ENCODE measurements at places on chromosomes 3 and 15. TPM values are rescaled to one million over a fixed set of nuclear protein-coding genes. Genes with fewer than 3 reads are reported as not detected.

TUSC7 gene
- not detected for total RNA-seq

DUOXA2 gene
- total RNA-seq: not detected

TF gene
- total RNA-seq: 3.3 TPM

DNAH12 gene
- total RNA-seq: 0.02 TPM

TERC gene
- 3.5 TPM for total RNA-seq

GOLGA6L26 gene
- not detected for total RNA-seq

DNA sequence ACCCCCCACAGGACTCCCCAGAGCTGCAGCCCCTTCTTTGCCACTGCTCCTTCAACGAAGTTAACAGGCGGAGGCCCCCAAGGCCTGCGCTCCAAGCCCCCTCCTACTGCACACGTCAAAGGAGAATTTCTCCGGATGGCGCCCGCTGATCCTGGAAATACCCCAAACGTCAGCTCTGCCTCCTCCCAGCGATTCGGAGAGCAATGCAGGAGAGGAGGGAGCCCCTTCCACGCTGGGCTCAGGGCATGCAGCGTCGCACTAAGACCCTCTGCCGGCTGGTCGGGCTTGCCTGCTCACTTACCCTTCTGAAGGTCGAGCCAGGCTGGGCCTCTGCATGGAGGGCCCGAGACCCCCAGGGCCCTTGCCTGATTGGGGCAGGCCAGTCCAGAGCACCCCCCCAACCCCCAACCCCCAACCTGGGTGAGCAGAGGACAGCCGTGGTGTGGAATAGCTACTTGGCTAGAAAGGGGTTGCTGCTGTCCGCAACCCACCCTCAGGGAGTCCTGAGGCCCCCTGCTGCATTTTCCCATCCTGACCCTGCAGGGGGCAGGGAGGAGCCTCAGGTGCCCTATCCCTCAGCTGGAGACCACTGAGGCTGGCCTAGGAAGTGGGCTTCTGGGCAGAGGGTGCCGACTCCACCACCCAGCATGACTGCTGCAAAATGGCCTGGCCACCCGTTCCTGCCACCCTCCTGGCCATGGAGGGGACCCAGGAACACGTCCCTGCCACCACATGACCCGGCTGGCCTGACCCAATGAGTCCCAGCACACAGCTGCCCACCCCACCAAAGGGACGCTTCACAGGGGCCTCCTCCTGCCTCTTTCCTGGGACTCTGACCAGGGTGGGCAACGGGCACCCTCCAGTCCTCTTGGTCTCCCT lies 976 bp downstream of the ATP2B2 start:
- DNase-seq: no peak

GRCh38 chr3:4730719-4731118 lies 237.6 kb downstream of the ITPR1 start:
- DNase-seq: peak; percentile 47

DNA sequence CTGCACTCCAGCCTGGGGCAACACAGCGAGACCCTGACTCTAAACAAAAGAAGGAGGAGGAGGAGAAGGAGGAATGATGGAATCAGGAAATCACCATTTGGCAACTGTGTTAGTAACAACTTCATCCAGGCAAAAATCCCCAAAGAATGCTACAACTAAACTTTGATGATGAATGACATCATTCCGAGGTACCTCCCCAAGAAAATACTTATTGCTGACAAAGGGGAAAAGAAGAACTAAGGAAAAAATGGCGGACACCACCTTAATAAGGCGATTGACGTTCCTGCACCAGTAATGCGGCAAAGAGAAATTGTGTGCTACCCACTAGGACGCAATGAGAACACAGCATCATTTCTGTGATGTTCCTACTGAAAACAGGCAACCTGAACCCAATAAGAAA lies 78.2 kb upstream of the SLC6A11 start:
- DNase-seq: no peak

GRCh38 chr3:149198611-149199010 lies 23.0 kb downstream of the CP start:
- DNase-seq: no peak

DNA sequence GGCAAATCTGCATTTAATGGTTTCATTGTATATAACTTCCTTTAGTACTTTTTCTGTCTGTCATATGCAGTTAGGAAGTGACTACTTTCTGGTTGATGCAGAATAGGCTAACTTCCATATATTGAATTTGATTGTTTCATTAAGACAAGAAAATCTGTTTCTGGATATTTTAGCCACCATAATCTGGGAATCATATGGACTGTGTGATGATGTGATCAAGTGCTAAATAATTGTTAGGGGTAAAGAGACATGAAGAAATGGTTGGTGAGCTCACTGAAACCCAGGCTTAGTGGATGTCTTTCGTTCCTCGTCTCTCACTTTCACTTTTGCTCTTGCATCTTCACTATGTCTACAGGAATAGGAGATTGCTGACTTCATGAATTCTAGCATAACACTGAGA lies 3.5 kb upstream of the MNS1 start:
- no peak for DNase-seq

DNA sequence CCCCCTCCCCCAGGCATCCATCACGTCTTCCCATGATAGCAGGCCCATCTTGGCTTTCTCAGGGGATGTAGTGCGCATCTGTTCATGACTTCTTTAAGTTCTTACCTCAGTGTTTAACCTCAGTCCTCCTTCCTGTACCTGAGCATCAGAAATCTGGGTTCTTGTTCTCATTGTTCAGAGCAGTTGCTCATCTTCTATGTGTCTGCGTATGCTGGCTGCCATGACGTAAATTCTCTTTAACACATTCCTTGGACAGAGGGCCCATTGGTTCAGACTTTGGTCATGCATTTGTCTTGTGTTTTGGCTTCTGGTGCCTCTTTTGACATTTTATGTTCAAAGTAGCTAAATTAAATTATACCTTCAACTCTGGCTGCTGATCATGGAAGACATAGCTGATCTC lies 227.3 kb downstream of the CACNA2D3 start:
- DNase-seq: no peak

GRCh38 chr3:98532709-98533571 lies 1.2 kb downstream of the GPR15 start:
- no peak for DNase-seq

DNA sequence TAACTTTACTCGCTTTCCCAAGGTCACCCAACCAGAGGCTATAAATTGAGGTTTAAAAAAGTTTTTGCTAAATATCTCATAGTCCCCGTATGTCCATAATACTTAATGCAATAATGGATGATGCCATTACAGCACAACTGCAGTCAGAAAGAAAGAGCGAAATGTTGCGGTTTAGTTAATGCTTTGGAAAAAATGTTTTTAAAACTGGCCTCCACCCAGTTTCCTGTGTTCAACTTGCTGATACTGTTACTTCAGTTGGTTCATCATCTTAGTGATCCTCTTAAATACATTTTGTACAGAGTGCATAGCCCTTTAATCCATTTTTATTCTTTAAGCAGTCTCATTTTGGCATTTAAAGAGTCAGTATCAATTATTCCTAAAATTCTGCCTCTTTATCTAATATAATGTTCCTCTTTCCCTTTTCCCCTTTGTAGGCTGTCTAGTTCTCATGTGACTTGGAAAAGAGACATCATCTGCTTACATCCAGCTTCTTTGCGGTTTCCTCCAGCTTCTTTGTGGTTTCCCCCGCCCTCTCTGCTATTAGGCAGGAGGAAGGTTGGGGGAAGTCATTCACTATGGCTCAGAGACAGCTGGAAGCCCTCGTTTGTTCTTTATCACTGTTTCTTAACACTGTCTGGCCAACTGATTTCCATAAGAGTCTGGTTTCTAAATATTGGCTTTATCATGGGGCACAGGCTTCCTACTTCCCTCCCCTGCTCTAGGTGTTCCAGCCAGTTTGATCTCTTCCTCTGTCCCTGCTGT lies 154.3 kb downstream of the GOLIM4 start:
- peak; percentile 23 for DNase-seq

DNA sequence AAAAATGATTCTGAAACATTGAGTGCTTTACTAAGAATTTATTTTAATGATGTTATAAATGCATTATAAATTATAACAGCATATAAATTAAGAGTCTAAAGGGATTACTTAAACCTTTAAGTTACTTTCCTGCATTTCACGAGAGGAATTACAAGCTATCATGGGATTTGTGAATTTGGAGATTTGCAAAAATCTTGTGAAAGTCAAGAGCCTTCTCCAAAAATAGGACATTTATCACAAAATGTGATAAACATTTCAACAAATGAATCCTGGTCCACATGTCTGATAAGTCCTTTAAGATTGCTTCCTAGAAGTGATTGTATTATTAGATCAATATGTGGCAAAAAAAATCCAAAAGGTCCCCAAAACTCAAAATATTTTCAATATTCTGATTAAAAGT lies 154.5 kb downstream of the ATP8B4 start:
- DNase-seq: no peak

- DNase-seq: no peak
These were observed 38.0 kb downstream of the MGLL start for GRCh38 chr3:127784283-127784682.

DNA sequence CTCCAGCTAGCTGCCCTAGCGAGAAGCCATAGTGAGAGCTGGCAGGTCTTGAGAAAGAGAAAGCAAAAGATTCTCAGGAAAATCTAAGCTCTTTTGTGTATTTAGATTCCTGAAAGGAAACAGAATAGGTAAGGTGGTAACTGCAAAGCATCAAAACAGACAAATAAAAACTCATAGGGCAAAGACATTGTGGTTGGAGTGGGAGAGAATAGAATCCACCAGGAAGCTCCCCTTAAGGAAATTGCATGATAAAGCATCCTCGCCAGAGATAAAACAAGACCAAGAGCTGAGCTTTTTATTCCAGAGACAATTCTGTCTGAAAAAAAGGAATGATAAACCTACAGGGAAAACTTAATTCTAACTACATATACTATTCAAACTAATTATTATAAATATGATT lies 232.6 kb downstream of the SI start:
- DNase-seq: no peak

- no peak for DNase-seq
These were observed 108.1 kb upstream of the RNF7 start for GRCh38 chr3:141629976-141630375.

DNA sequence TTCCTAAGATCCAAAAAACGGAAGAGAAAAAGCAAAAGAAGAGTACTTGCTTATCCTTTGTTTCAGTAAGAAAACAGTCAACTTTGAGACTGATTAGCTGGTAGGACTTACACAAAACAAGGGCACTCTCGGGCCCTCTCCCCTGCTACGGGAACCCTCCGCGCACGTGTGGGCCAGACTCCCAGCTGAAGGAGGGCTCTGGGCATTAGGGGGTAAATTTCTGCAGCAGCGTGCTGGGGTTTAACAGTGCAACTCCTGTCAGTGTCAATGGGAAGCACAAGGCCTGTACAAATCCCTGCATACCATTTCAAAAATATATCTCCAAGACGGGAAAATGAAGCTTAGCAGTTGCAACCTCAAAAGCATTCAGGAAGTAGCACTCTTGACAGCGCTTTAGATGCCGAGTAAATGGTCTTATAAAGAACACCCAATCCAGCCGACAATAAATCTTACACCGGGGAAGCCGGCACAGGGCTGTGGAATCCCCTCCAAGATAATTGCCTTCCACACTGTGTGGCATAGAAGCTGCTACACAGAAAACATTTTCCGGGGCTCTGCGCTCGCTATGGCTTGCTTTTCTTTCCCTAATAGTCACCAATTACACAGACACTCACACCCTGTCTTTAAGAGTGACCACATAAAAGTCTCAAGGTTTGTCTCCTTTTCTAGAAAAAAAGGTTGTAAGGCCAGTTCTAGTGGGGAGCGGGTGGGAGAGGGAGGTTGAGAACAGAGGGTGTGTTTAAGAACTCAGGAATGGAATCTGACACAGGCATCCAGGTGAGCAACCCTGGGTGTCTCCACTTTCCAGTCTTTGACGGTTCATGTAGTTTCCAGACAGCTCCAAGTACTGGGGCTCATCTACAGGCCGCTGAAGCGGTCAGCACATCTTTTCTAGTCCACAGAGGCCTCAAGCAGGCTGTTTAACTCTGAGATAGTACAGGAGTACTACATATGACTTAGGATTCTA lies 512.7 kb downstream of the FOXP1 start:
- no peak for DNase-seq

DNA sequence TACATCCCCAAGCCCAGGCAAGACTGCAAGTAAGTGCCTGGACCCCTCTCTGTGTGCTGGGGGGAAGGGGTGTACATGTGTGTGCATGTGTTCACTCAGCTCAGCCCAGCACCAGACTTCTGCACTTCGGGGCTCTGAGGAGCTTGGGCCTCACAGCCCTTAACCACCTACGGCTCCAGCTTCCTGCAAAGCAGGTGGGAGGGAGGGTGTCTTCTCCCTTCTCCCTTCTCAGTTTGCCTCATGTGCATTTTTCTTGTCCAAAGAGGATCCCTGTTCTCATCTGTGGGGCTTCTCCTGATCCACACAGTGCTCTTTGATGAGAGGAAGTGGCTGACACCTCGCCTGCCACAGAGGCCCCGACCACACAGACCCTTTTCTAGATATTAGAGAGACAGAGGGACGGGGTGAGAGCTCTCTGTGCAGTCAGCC lies 69.3 kb downstream of the MESD start:
- DNase-seq: no peak

DNA sequence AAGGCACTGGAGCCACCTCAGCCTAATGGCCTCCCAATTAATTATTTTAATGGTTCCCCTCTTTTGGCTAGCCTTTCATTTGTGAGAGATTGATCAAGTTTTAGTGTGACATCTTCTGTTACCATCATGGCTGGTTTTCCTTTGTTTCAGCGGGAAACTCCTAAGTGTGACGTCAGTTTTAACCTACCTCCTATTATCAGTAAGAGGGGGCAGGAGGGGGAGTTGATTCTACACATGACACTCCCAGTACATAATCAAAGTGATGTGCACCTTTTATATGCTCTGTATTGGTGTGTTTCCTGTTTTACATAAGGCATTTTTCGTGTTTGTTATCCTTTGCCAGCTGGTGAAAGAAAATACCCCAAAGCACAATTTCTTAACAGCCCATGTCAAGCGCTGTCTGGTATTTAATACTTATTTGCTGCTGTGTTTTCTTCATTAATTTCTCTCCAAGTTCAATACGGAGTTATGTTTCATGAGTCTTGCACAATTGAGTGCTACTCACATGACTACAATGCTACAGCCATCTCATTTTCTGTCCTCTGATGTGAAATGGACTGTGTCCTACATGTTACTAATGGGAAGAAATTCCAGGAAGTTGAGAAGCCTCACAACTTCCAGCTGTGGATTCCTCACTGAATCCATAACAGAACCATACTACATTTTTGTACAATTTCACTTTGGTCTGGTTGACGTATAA lies 52.2 kb upstream of the POLR2M start:
- DNase-seq: no peak

- DNase-seq: peak; percentile 44
These were observed 56.3 kb downstream of the PDZRN3 start for GRCh38 chr3:73568371-73568862.

Data from left ventricle myocardium superior (tissue), 1 donor.